ENCODE measurements at places on chromosomes 6 and 20.
A peak's percentile ranks its signal among the peaks of the same experiment; 100 is the strongest.

DNA sequence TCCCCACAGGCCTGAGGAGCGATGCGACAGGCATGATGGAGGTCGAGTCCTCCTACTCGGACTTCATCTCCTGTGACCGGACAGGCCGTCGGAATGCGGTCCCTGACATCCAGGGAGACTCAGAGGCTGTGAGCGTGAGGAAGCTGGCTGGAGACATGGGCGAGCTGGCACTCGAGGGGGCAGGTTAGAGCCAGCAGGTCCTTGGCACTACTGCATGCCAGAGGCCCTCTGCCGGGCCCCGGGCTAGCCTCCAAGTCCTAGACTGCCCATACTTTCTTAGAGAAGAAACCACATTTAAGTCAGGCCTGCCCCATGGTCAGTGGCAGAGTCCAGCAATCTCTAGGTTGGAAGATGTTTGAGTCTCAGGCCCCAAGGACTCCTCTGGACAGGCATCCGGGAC is 32.1 kb downstream of the PKIG start:
- no peak for DNase-seq

GRCh38 chr6:3489961-3490624 is 33.2 kb upstream of the SLC22A23 start:
- no peak for DNase-seq

GRCh38 chr6:83359638-83360037 is 71.2 kb downstream of the ME1 start:
- no peak for DNase-seq

- no peak for DNase-seq
Measured at GRCh38 chr6:92274588-92274987, 1144.8 kb downstream of the EPHA7 start.

DNA sequence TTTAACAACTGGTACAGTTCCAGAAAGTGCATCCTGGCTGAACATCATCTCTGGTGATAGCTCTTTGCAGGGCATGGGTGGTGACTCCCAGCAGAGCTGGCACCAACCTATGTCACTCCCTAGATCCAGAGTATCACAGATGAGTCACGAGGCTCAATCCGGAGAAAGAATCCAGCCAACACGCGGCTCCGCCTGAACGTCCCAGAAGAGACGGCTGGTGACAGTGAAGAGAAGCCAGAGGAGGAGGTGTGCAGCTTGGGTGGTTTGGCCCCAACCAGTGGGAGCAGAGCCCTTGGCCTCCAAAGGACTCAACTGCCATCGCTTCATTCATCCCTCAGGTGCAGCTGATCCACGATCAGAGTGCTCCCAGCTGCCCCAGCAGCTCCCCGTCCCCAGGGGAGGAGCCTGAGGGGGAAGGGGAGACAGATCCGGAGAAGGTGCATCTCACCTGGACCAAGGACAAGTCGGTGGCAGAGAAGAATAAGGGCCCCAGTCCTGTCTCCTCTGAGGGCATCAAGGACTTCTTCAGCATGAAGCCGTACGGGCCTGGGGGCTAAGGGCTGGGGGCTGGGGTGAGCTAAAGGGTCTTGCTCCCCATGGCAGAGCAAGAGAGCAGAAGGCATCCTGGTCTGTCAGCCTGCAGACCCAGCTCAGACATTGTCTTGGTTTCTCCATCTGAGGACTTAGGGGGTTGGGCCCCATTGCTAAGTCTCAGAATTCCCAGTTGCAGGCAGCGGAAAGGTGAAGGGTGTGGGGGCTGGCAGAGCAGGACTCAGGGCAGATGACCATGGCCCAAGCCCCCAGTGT is 27.2 kb downstream of the SLC12A5 start:
- DNase-seq = no peak

DNA sequence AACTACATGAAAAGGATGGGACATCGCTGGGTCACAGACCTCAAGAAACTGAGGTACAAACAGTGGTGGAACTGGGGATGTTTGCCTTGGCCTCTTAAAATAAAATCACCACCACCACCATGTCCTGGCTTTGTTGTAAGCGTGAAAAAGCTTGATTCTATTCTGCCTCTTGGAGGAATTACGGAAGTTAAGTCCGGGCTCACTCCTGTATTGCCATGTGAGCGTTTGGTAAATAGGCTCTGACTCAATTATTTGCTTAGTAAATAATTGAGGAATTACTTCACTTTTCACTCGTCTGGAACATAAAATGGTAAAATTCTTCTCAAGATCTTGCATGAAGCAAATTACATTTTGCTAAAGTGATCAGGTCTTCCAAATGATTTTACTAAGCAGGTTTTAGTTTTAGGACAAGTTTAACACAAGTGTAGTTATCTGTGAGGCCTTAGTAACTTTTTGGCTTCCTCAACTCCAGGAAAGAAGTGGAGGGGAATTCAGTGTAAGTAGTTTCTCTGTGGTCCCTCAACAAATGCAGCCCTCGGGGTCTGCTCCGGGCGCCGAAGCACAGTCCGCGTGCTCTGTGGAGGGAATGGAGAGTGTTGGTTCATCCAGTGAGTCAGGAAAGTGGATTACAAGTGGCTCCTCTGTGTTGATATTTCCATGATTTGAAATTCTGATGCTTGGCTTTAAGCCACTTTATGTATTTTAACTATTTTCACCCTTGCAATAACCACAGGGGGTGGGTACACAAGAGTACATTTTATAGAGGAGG is 23.8 kb downstream of the IYD start:
- no peak for DNase-seq

GRCh38 chr6:122048570-122048969 is 350.9 kb upstream of the HSF2 start:
- DNase-seq = no peak

GRCh38 chr6:167933290-167933689 is 64.2 kb upstream of the KIF25 start:
- no peak for DNase-seq

DNA sequence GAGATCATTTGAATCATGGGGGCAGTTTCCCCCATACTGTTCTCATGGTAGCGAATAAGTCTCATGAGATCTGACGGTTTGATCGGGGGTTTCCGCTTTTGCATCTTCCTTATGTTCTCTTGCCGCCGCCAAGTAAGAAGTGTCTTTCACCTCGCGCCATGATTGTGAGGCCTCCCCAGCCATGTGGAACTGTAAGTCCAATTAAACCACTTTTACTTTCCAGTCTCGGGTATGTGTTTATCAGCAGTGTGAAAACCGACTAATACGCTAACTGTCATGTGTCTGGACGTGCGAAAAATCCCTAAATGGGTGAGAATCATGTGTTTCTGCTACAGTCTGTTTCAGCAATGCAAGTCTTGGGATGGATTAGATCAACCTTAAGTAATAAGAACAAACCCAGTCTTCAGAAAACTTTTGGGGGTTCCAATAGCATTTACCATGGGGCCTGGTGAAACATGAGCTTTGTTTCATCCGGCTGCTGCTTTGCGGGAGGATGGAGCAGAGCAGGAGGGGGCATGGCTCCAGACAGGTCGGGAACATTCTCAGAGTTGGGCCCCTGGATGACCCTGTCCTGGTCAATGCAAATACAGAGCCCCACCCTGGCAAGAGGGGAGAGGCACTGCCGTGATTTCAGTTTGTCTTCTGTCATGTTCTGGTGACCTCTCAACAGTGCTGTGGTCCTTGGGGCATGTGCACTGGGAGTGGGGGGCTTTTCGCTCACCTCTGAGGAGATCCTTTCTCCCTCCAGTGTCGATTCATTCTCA is 41.5 kb downstream of the CTCFL start:
- DNase-seq = no peak

DNA sequence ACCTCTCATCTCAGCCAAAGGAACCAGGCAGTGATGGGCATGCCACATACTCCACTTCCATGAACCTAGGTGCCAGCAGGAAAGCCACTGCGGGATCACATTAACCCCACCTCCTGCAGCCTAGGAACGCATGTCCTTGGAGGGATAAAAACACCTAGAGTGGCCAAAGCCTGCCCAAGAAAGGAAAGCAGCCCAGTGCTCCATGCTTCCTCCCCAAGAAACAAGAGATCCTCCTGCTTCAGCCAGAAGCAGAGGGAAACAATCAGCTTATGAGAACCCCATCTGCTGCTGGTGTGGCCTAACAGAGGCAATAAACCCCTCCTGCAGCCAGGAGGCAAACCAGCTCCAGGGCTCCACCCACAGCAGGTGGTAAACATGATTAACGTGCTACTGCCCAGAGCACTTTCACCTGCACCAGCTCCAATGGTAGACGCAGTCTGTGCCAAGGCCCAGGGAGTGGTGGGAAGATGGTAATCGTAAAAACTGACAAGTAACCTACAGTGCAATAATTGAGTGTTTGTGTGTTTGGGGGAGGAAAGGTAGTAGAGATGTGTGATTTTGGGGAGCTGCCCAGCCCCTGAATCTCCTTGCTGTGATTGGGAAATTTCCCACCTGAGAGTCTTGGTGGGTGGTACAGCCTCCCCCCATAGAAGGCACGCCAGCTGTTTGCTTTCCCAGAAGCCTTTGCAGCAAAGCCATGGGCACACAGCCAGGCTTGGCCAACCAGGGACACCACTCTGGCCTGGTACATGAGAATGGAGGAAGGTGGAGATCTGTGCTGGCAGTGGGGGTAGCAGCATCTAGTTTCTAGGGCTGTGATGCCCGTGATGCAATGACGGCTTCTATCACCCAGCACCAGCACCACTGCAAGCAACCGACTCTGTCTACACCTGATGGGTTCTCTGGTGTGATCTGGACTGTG is 50.6 kb upstream of the TBC1D7 start:
- DNase-seq = peak; percentile 89
